ENCODE measurements at places on chromosomes 7 and 10. TPM values are rescaled to one million over a fixed set of nuclear protein-coding genes. Genes with fewer than 3 reads are reported as not detected.

GRCh38 chr7:35771776-35772175 lies 29.1 kb upstream of the SEPTIN7 start:
- DNase-seq: no peak

Gene ADAM22
- 7.0 TPM for total RNA-seq

Gene MYO1G
- 150 TPM for total RNA-seq

- peak; percentile 76 for DNase-seq
Measured at GRCh38 chr7:101411508-101411874, 48.8 kb downstream of the COL26A1 start.

DNA sequence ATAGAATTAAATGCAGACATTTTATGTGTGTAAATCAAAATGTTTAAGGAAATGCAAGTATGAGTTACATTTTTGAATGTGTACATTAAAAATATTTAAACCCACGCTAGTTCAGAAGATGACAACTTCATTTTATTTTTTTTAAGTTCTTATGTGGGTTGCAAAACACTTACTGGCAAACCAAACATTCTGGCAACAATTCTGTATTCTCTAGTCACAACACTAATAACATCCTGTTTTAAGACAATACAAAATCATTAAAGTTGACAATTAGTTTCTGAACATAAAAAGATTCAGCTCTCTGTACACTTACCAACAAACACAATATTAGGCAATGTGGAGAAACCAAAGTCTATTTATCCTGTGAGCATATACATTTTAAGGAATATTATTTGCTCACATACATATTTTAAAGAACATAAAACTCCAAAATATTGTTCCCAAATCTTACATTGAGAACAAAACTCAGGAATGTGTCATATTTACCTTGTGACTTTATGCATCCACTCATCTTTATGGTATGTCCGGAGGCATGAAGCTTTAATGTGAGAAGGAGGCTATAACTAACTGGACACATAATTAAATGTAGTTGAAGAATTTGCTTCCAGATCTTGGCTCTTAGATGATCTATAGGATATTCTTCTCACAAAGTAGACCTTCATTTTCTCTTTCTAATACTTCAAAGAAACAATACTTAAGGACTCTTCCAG lies 134.7 kb downstream of the DGKB start:
- no peak for DNase-seq

GRCh38 chr7:38796626-38797501 lies 112.1 kb downstream of the VPS41 start:
- peak; percentile 18 for DNase-seq

GRCh38 chr10:11354823-11355222 lies 256.6 kb downstream of the USP6NL start:
- DNase-seq: no peak

DNA sequence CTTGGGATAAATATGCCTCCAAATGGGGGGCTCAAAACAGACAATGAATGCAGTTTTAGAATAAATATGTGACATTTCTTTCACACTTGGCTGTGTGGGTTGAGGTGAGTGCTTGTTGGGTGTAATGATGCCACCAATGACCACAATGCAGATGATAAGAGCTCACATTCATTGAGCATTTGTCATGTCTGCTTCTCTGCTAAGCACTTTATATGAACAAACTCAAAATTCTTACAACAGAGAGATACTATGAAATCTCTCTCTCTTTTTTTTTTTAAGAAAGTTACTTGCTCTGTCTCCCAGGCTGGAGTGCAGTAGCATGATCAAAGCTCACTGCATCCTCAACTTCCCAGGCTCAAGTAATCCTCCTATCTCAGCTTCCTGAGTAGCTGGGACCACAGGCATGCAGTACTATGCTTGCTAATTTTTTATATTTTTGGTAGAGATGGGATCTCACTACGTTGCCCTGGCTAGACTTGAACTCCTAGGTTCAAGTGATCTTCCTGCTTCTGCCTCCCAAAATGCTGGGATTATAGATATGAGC lies 185.4 kb downstream of the JCAD start:
- DNase-seq: no peak

DNA sequence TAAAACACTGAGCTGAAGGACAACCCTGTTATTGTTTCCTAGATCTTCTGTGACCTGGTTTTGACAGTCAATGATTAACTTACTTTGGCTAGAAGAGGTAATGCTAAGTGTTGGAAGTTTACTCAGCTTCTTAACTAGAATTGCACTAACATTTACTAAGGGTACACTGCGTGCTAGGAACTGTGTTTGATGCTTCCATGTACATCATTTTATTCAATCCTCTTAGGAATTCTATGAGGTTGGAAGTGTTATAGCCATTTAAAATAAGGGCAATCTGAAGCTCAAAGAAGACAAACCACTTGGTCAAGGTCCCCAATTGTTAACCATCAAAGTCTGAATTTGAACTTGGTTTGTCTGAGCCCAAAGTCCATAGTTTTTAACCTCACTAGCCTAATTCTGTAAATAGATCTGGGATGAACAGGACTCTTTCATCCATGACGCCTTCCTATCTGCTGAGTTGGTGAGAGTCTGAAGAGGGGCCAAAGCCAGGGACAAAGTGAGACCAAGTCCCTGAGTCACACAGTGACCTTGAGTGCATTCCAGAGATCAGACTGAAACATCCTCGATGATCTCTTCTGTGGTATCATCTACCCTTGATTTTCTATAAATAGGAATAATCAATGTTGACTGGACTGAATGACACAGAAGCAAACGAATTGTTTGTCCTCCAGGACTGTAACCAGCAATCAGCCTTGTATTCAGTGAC lies 29.2 kb upstream of the ZNRF2 start:
- no peak for DNase-seq

DNA sequence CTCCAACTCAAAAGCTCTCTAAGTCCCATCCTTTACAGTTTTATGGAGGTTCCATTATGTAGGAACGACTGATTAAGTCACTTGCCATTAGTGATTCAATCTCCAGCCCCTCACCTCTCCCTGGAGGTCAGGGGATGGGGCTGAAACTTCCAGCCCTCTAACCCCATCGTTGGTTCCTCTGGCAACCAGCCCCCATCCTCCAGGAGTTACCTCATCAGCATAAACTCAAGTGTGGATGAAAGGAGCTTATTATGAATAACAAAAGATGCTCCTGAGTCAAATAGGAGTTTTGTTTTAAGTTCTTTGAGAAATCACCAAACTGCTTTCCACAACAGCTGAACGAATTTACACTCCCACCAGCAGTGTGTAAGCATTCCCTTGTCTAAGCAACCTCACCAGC lies 494.3 kb upstream of the AUTS2 start:
- no peak for DNase-seq
